Stimulated activated CD8-positive, alpha-beta memory T cell treated with anti-CD3 and anti-CD28 coated beads, Interleukin-15, amount 100 ng/mL, for 24 hours (primary cell): ENCODE measurements at places on chromosomes 3 and 15.

DNA sequence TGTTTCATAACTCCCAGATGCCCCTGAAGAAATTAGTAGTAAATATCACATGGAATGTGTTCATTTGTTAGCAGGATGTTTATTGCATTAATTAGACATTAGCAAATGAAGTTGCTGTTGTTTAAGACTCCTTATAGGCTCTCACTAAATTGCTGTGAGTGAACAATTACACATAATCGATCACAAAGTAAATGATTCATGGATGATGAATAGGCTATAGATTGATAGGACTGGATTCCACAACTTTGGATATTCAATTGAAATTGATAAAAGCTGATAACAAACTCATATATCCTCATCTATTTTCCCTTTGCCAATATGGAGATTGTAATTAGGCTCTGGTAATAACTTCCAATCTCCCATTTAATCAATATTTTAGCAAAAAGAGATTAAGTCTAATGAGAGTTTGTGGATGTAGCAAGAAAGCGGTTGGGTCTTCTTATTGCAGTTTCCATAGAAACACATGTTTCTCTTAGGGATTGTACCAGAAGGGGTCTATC lies 555.5 kb downstream of the ROBO2 start:
- no peak for DNase-seq

- no peak for DNase-seq
These were observed 128.4 kb upstream of the TMC3 start for GRCh38 chr15:81502439-81502838.

- no peak for DNase-seq
These were observed 9.4 kb upstream of the C15orf39 start for GRCh38 chr15:75192307-75192706.

GRCh38 chr3:71127052-71127831 lies 456.3 kb downstream of the FOXP1 start:
- no peak for DNase-seq

- DNase-seq, result no peak
These were observed 251.0 kb upstream of the TLE3 start for GRCh38 chr15:70348581-70349344.

GRCh38 chr15:25374143-25374542 lies 64.7 kb downstream of the UBE3A start:
- DNase-seq, result no peak

DNA sequence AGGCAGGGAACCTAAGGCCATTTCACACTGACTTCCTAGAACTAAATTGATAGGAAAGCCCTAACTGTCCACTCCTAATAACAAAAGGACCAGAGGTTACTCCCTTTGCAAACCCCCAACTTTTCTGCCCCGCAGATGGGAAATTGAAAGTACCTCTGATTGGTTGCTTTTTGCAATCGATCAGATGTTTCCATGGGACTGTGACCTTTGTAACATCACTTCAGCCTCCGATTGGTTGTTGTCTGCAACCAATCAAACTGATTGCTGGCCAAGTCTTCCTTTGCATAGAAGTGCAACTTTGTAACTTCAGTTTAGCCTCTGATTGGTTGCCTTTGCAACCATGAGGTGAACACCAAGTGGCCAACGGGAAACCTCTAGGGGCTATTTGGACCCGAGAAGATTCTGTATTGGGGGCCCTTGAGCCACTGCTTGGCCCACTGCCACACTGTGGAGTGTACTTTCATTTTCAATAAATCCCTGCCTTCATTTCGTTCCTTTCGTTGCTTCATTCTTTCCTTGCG lies 11.3 kb upstream of the KNL1 start:
- no peak for DNase-seq

GRCh38 chr15:29854413-29854812 lies 32.1 kb upstream of the TJP1 start:
- DNase-seq, result no peak

- DNase-seq, result no peak
These were observed 35.4 kb downstream of the MAPK6 start for GRCh38 chr15:52054381-52054780.

DNA sequence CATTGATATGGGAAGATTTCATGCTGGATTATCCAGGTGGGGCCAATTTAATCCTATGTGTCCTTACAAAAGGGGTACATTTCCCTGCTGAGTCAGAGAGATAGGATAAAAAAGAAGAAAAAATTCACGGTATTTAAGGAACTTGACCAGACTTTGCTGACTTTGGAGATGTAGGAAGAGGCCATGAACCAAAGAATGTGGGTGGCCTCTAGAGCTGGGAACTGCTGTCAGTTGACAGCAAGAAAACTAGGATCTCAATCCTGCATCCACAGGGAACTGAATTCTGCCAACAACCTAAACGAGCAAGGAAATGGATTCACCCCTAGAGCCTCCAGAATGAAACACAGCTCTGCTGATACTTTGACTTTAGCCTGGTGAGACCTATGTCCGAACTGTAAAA lies 148.1 kb upstream of the SLC24A5 start:
- DNase-seq, result no peak

- no peak for DNase-seq
These were observed 57.2 kb downstream of the USP13 start for GRCh38 chr3:179710079-179710478.

DNA sequence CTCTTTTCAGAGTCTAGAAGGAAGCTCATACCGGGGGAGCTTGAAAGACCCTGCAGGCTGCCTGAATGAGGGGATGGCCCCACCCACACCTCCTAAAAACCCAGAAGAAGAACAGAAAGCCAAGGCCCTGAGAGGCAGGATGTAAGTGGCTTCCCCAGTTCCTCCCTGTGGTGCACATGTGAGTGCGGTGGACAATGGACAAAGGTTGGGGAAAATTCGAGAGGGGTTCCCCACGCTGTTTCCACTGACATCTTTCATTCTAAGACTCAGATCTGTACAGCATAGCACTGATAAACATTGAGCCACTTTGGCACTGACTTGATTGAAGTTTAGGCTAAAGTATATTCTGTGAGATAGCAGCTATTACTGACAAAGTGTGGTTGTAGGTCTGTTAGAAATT lies 79.5 kb upstream of the UMPS start:
- no peak for DNase-seq

DNA sequence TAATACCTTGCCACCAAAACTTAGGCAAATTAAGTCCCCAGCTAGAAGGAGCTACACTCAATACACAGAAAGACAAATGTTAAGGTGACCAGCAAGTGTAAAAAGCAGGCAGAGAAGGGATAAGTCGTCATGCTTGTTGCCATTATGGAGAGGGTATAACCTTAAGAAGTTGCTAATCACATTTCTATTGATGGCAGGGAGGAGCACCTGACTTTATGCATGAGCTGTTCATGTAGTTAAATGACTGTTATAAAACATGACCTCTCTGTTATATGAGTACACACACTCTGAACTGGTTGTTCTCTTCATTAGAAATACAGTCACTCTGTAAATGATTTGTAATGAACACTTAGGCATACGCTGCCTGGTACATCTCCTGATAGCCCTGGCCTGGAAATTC lies 6.6 kb upstream of the CCNL1 start:
- no peak for DNase-seq

GRCh38 chr15:90013503-90013937 lies 12.4 kb downstream of the ZNF710 start:
- no peak for DNase-seq

DNA sequence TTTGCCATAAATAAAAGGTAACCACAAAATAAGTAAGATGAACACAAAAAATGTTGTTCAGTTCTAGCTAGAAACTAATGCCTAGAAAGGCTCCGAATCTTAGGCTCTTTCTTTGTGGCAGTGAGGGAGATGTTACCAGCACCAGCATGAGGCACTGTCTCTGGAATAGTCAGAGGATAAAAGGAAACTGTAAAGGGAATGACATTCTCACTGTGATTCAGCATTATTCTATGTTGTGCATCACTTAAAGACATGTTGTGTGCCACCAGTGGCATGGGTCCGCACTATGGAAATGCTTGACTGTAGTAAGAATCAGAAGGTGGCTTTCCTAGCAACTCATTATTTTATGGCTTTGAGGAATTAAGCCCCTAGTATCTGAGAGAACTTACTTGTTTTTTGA lies 70.8 kb downstream of the SEC22A start:
- no peak for DNase-seq

GRCh38 chr3:184631472-184631861 lies 69.9 kb downstream of the EPHB3 start:
- no peak for DNase-seq

GRCh38 chr15:60394689-60395097 lies 3.1 kb downstream of the ANXA2 start:
- no peak for DNase-seq

- no peak for DNase-seq
These were observed 15.2 kb downstream of the GABRA5 start for GRCh38 chr15:26882112-26882511.

GRCh38 chr3:193822492-193823212 lies 229.6 kb downstream of the OPA1 start:
- no peak for DNase-seq

- DNase-seq, result no peak
These were observed at the start of gene FAM107A for GRCh38 chr3:58577269-58577821. Gene FAM107A (minus strand): TSS chr3:58577391. CDS start chr3:58569860, 7,531 bp downstream.

DNA sequence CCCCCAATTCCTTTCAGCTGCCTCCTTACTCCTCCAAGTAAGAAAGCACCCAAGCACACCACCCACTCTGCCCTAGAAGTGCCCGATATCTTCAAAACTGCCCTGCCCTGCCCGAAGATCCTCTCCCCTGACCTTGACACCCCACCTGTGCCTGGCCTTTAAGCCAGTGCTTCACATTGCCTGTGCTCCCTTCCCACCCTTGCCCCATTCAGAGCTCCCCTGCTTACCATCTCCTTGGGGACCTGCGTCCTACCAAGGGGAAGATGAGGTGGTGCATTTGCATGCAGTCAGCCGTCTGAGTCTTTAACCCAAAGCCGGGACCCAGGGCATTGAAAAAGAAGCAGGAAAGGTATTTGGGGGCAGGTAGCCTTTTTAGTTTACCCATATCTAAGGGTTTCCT lies 73.5 kb upstream of the SLCO3A1 start:
- no peak for DNase-seq

DNA sequence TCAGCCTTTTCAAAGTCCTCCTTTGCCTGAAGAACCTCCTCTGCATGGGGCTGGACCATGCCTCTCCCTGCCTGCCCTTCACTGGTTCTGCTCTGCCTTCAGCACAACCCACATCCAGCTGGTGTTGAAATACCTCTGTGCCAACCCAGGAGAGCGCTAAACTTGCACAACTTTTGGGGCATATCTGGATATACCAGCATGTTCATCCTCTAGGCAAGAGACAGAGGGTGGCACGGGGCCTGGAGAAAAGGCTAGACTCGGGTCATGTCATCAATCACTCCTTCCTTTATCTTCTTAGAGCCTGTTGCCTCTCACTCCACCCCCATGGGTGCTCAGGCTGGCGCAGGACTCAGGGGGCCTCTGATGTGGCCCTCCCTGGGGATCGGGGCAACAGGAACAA lies 4.8 kb downstream of the SEMA4B start:
- DNase-seq, result no peak

DNA sequence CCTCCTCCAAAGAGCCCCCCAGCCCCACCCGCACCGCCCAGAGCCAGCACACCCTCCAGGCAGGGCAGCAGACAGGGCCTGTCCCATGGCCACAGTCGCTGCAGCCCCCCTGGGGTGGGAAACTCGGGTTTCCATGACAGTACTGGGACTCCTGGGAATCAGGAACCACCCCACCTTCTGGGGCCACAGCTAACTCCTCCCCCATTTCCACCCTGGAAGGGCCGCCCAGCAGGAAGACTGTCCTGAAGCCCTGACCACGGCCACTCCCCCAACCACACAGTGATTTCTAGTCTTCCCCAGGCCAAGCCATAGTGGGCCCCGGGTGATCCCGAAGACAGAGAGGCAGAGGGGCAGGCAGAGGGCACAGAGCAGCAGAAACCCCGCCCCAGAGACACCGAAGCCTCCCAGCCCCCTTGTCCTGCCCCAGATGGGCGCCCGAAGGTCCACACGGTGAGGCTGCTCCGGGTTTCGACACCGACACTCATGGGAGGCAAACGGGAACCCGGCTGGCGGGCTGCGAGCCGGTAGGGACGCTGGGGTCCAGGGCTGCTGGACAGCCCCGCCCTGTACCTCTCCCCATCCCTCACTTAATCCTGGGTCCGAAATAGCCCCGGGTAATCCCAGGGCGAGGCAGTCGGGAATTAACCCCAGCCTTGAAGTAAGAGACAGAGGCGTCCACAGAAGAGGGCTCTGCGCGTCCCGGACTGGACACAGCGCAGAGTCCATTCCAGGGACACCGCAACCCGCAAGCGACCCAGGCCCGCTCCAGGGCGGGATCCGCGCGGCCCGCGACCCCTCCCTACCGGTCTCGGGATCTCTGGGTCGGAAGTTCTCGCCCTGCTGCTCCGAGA lies 138.4 kb downstream of the NUP210 start:
- DNase-seq, result no peak

DNA sequence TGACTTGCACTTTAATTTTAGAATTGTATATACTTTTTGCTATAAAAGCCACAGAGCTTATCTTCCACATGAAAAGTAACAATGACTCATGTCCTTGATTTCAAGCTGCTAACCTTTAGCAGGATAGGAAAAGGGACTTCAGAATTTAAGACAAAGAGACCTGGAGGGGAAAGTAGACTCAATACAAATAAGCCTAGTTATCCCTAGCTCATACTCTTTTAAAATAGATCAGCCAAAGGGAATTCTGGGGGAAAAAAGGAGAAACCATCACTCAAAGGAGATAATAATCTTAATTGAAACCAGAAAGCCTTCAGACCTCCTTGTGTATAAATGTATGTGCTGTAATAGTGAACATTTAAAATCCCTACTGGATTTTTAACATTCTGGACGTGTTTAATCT lies 930.3 kb downstream of the NTRK3 start:
- no peak for DNase-seq

- no peak for DNase-seq
These were observed 61.5 kb downstream of the OSBPL10 start for GRCh38 chr3:31919528-31919927.

GRCh38 chr3:132504375-132504933 lies 87.2 kb downstream of the DNAJC13 start:
- no peak for DNase-seq

GRCh38 chr15:61731099-61731498 lies 329.1 kb downstream of the VPS13C start:
- no peak for DNase-seq

DNA sequence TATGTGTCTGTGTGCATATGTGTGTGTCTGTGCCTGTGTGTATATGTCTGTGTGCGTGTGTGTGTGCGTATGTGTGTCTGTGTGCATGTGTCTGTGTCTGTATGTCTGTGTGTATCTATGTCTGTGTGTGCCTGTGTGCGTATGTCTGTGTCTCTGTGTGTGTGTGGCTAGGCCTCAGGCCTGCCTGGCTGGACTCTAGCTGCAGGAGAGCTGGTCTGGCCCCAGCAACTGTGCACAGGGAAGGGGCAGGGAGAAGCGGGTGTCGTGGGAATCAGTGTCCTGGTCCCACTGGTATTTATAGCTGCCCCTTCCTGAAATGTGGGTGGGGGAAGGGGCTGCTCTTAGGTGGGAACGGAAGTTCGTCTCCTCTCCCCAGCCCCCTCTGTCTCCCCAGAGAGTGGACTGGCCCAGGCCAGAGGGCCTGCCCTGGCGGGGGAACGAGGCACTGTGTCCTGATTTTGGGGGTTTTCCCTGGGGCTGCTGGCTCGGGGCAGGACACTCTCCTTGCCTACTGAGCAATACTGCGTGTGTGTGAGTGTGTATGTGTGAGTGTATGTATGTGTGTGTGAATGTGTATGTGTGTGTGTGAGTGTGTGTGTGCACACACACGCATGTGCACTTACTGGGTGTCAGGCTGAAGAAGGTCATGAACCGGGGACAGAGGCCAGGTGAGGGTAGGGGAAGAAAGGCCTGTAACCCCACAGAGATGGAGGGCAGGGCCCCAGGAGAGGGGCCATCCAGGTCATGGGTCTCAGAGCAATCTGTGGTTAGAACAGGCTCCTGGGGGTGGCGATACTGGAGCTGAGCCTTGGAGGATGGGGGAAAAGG lies 6.6 kb downstream of the CSPG4 start:
- DNase-seq, result no peak

GRCh38 chr15:71781179-71781964 lies 29.0 kb upstream of the NR2E3 start:
- DNase-seq, result no peak
